Progenitor cell of endocrine pancreas (in vitro differentiated cells): ENCODE measurements at places on chromosomes 4 and X.

DNA sequence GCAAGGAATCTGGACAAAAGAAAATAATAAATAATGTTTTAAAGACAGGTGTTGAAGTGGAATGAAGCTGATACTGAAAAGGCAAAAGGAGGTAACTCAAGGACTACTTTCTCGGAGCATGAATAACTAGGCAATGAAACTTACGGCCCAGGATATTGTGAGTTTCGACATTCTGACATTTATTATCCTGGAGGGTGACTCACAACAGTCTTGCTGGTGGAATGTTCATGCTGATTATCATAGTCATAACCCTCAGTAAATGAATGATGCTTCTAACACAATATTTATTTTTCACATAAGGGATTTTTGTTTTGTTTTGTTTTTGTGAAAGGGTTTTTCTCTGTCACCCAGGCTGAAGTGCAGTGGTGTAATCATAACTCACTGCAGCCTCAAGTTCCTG lies 147.0 kb upstream of the HPGD start:
- no peak for DNase-seq

GRCh38 chr4:89303814-89304388 lies 3.7 kb downstream of the GPRIN3 start:
- no peak for DNase-seq

- no peak for DNase-seq
These were observed 695.0 kb upstream of the HS3ST1 start for GRCh38 chr4:12123707-12124106.

GRCh38 chr4:159150821-159151390 lies 48.0 kb downstream of the RAPGEF2 start:
- no peak for DNase-seq

- DNase-seq, result no peak
These were observed 13.9 kb downstream of the SCARB2 start for GRCh38 chr4:76199664-76200211.

DNA sequence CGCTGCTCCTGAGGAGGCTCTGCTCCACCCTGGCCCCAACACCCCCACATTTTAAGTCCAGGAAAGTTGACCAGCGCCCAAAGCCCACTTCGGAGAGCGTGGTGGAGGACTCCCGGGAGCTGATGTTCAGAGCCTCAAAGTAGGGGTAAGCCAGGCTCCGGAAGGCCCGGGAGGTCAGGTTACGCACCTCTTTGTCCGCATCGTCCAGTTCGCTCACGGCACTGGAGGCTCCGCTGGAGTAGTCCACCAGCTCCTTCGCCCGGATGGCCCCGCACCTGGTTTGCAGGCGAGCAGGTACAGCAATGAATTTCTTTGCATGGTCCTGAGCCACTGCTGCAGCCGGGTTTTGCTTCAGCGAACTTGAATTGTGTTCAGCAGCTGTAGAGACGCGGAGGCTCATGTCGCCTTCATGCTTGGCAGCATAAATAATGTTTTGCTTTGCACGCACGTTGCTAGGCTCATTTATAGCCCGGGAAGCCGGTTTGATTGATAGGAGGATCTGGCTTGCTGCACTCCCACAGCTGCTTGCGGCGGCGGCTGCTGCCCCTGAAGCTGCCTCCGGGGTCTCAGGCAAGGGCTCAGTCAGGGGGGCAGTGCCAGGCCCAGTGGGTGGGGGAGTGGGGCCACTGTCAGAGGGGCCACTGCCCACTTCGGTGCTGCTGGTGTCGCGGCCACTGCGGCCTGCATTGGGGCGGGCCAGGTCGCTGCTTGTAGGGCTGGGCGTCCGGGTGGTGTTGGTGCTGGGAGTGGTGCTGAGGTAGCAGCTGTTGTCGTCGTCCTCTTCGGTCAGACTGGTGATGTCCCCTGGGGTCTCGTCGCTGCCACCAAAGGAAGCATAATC lies 4.8 kb downstream of the C4orf54 start:
- DNase-seq, result no peak

DNA sequence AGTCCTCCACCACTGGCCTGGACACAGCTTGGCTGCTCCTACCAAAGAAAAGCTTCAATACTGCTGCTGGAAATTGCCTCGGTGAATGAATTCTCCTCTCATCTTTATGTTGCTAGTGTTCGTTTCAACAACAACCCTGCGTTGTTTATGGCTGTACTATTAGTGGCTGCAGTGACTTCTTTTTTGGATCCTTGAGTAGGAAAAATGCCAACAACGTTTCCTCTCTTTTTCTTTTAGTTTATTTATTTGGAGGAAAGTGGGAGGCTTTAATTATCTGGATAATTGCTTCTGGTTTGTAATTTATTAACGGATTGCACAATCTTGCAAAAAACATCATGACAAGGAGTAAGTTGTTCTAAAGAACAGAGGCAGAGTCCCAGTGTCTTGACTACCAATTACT lies 464.1 kb upstream of the TRAM1L1 start:
- no peak for DNase-seq

DNA sequence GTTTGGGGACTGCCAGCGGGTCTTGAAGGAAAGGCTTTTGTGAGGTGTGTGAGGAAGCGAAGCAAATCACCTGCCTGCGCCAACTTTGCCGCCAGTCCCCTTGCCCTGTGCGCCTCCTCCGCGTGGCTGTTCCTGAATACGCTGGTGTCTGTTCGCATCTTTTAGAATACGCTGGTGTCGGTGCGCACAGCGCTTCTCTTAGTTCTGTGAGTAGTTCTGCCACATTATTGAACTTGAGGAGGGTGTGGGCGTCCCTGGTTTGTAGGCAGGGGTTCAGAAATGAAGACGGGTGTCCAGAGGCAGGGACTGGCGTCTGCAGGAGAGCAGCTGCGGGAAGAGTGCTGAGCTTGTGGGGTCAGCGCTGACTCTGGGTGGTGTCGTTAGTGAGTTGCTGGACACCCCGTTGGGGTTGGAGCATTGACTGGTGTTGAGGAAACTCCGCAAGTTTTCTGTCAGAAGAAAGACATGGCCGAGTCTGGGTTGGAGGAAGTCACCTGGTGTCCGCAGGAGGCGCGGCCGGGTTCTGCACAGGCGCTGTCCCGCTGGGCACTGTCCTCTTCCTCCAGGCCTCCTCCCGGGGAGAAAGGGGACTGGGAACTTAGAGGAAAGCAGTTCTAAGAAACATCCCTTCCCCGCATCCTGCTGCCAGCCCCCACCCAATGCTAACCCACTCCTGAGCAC lies 930 bp downstream of the ZNF718 start:
- DNase-seq, result no peak

DNA sequence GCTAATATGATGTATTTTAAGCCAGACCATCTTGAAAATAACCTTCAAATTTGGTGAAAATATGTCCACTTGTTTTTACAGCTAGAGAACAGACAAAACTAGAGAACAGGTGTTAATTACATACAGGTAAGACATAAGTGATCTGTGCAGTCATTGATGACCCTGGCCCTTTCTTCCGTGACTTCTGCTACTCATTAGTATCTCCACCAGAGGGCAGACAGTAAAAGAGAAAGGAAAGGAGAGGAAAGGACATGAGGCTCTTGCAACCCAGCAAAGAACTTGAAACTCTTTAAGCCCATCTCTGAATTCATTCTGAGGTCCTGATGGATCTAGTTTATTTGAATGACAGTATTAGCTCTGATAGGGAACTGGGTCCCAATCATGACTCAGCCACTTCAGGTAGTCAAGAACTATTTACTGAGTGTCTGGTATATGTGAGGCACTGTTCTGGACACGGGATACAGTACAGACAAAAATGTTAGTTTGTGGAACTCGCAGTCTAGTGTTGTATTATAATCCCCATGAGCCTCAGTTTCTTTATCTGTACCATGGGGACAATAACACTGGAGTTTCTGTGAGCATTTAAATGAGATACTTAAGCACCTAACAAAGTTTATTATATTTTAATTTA lies 121.0 kb upstream of the TEX13D start:
- no peak for DNase-seq

- no peak for DNase-seq
These were observed 12.3 kb downstream of the LRP2BP start for GRCh38 chr4:185383451-185383850.

- no peak for DNase-seq
These were observed 165.1 kb upstream of the RAI2 start for GRCh38 chrX:18026166-18026565.

DNA sequence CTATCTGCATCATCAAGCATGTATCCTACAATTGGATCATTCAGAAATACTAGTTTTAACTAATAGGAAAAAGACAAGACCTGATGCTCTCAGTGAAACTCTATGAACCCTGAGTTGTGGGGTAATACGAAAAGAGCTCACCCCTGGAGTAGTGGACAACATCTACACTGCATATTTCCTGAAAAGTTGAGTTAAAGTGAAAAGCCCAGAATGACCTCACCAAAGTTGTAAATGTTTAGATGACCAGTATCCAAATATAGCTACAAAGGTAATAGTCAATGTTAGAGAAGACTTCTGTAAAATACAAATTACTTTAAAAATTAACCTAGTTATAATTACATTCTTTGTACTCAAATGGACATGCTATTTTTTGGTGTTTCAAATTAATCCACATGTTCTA lies 52.8 kb upstream of the SRPX start:
- no peak for DNase-seq

DNA sequence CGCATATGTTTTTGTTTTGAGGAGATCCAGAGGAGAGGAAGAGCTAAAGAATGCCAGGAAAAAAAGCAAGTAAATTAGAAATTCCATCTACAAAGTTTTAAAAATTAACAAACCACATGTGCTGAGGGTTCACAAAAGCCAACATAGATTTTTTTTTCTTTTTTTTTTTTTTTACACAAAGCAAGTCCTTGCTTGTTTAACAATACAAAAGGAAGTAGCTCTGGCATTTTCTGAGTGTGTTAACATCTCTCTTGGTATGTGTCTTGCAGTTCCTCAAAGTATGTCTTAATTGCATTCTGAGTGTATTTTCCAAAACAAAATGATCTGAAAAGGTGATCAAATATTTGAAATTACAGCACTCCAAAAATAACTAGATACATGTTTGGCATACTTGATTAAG lies 1682.7 kb upstream of the AGA start:
- DNase-seq, result no peak

DNA sequence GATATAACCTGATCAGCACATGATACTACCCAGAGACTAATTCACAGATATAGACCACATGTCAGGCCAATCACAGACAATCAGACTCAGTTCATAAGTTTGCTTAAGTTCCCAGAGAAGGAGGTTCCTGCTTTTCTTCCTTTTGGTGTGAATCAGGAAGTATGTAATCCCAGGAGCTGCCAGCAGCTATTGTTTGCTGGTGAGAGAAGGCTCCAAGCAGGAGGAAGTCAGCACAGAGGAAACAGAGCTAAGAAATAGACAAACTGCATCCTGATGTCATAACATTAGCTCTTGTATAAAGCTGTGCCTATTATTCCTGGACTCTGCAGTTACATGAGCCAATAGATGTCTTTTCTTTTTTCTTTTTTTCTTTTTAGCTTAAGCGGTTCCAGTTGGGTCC lies 50.9 kb downstream of the UCHL1 start:
- DNase-seq, result no peak

GRCh38 chr4:92535599-92535998 lies 231.8 kb downstream of the GRID2 start:
- no peak for DNase-seq

GRCh38 chrX:28880136-28880535 lies 292.9 kb downstream of the IL1RAPL1 start:
- no peak for DNase-seq

GRCh38 chr4:149489321-149489720 lies 326.3 kb downstream of the IQCM start:
- no peak for DNase-seq

DNA sequence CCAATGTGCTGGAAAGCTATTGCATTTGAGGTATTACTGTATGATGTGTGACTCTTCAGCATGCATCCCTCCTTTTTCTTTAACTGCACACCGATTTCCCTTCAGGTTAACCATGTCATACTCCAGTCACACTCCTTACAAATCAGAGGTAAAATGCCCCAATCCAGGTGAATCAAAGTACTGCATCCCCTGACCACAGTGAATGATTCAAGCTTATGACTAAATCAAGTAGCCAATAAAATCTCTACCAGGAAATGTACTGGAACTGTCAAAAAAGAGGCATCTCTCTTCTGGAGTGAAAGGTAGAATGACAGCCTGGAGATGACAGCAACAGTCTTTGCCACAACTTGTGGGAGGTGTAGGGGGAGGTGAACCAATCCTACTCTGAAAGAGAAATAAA lies 10.4 kb downstream of the ADAMTS3 start:
- DNase-seq, result no peak

- DNase-seq, result no peak
These were observed 348.8 kb downstream of the GBA3 start for GRCh38 chr4:23041501-23041900.
